ENCODE measurements at places on chromosomes 7 and 10.

DNA sequence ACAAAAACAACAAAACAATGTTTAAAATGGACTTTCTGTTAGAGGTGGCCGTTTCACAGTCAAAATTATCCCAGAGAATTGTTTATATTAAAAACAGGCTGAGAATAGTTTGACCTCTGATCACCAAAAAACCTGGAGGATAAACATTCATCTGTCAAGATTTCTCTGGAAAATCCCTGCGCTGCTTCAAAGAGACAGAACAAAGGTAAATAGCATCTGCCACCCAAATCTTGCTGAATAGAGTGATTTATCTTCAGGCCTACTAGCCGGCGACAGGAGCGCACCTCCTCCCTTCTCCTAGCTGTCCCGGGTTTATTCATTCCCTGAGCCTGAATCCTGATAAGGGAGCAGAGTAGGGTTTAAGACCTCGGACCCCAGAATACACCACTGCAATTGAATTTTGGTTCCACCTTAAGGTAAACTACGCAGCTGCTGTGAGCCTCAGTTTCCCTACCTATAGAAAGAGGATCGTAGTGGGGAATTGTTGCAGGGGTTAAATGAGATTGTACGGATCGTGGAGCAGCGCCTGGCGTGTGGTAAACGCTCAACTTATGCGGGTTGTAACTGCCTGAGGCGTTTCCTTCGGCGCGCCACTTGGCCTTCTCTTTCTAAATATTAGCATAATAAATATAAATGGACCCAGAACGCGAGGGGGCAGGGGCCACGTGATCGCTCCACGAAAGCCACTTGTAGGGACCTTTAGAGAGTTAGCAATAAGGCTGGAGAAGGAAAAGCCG, 498 bp upstream of the ST7 start:
- peak; percentile 67 for DNase-seq

GRCh38 chr7:86844608-86845007, 200.9 kb downstream of the GRM3 start:
- DNase-seq: no peak

- DNase-seq: no peak
Observed at GRCh38 chr10:119700321-119700954, 25.4 kb upstream of the INPP5F start.

DNA sequence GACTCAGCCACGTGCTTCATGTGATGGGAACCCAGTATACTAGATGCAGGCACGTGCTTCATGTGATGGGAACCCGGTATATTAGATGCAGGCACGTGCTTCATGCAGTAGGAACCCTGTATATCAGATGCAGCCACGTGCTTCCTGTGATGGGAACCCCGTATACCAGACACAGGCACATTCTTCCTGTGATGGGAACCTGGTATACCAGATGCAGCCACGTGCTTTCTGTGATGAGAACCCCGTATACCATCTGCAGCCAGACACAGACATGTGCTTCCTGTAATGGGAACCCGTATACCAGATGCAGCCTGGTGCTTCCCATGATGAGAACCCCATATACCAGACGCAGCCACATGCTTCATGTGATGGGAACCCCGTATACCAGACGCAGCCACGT, 44.0 kb downstream of the MGMT start:
- DNase-seq: no peak

- no peak for DNase-seq
Observed at GRCh38 chr10:4109469-4109868, 324.5 kb upstream of the KLF6 start.

GRCh38 chr10:3172081-3172445, 519 bp downstream of the PITRM1 start:
- DNase-seq: peak; percentile 67

DNA sequence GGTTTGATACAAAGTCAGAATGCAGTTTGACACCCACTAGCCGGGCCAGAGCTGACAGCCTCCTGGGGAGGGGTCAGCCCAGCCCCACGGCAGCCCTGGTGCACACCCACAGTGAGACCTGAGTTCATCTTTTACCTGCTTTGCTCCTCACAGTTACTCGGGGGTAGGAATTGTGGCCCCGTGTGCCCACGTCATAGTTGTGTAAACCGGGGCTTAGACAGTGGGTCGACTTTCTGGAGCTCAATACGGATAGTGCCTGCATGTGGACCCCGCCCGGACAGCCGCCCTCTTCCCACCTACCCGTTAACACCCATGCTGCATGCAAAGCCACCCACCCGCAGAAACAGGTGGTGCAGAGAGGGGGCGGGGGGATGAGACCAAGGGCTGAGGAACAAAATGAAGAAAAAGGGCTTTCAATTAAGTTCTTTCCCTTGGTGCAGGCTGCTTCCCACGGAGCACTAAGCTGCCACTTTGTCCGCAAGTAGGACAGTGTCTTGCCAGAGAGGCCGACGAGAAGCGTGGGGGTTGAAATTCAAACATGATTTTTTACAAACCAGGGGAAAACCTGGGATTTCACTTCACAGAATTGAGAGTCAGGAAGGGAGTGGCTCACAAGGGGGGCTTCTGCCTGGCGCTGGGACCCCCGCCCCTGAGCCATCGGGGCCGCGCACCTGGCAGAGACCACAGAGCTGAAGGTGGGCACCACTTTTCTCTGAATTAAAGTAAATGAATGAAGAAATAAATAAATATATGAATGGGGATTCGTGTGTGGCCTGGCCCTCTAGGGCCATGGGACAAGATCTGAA, 24.6 kb upstream of the FOXL3 start:
- no peak for DNase-seq

DNA sequence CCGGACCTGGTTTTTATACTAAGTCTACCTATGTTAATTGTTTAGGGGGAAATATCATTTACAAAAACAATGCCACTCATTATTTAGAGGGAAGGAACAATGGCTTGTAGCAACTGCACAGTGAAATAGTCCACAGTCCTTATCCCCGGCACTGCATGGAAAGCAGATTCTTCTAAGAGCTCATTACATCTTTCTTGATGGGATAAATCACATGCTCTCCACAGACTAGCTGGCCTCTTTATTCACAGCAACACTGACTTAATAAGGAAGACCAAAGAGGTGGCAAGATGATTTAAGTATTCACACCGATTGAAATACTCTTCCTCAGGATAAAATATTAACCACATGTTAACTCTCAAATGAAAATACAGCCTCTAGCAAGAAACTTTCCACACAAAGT, 349.4 kb downstream of the PARD3 start:
- DNase-seq: no peak

GRCh38 chr7:70712942-70713341, 419.0 kb upstream of the GALNT17 start:
- DNase-seq: no peak

- DNase-seq: no peak
Observed at GRCh38 chr10:76711222-76711997, 926.2 kb downstream of the KCNMA1 start.

DNA sequence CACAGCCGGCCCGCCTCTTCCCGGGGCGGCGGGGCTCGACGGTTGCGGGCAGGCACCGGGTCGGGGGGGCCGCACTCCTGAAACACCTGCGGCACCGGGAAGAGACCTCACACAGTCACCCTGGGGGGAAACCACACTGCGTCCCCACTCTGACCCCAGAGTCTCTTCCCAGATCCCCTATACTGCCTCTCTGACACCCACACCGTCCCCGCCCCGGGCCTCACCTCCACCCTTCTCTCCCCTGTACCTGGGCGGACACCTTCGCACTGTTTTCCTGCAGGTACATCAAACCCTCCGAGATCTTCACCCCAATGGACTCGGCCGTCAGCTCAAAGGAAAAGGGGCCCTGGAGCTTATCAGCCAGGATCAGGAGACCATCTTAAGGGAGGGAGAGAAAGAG, 3.4 kb upstream of the GAL3ST4 start:
- DNase-seq: no peak

DNA sequence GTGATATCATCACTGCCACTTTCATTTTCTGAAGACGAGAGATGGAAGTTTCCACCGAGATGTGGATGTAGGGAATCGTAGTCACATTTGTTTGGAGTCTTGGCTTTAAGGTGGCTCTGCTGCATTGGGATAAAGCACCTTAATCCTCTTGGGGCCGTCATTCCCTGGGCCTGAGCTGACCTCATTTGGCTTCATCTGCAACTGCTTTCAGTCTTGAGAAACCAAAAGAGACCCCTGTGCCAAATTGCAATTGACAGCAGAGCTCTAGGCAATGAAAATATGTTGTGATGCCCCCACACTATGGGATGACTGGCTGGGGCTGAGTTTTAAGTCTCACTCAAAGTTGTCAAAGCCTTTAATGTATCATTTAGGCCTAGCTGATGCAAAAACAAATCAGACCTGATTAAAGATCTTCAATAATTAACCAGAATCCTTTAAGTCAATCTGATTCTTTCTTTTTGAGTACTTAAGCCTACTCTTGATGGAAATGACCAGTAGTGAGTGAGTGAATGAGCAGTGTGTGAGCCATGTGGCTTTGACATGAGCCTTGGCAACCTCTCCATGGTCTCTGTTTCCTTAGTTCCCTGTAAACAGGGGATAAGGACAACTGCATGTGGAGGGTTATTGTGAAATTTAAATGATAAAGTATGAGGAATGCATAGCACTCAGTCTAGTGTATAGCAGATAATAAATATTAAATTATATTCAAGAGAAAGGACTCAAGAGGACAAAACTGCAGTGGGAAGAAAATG, 155.0 kb downstream of the BMPER start:
- DNase-seq: peak; percentile 91

- no peak for DNase-seq
Observed at GRCh38 chr10:1515121-1515779, 222.1 kb downstream of the ADARB2 start.

GRCh38 chr7:13532028-13532753, 457.3 kb downstream of the ETV1 start:
- DNase-seq: no peak

- peak; percentile 41 for DNase-seq
Observed at GRCh38 chr7:30764030-30764975, 6.9 kb upstream of the MINDY4 start.

DNA sequence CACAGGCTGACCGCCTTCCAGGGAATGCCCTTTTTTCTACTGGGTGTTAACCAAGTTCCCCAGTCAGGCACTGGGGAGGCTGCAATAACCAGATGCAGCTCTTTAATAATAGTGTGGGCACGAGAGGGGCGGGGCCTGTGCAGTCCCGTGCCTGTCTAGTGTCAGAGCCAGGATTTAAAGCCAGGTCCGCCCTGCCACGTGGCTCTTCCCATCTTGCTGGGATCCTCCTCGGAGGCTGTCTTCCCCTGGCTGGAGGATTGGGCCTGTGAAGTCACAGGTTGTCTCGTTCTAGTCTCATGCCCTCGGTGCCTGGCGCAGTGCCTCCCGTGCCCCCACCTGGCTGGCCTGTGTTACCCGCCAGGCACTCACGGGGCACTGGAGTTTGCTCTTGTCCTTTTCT, 25.2 kb downstream of the TMEM120A start:
- DNase-seq: no peak

GRCh38 chr10:121838931-121839330, 88.9 kb downstream of the ATE1 start:
- DNase-seq: no peak

- peak; percentile 24 for DNase-seq
Observed at GRCh38 chr10:5089865-5090264, 4.3 kb upstream of the AKR1C3 start.

DNA sequence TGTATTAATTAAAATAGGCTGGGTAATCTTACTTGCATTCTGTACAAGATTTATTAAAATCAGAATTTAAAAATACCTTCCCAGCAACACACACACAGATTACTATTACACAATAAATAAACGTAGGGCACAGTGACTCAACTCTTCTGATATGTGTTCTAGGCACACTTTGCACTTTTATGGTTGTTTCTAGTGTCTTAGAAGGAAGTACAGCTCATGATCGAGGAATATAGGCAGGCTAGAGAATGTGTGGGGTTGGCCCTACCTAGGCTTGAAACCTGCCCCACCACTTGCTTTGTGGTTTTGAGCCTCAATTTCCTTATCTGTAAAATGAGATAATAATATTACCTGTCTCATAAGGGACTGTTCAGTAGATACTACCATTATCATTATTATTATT, 30.5 kb downstream of the ARMC3 start:
- DNase-seq: peak; percentile 6

- DNase-seq: no peak
Observed at GRCh38 chr7:80098795-80099194, 35.8 kb upstream of the GNAI1 start.

DNA sequence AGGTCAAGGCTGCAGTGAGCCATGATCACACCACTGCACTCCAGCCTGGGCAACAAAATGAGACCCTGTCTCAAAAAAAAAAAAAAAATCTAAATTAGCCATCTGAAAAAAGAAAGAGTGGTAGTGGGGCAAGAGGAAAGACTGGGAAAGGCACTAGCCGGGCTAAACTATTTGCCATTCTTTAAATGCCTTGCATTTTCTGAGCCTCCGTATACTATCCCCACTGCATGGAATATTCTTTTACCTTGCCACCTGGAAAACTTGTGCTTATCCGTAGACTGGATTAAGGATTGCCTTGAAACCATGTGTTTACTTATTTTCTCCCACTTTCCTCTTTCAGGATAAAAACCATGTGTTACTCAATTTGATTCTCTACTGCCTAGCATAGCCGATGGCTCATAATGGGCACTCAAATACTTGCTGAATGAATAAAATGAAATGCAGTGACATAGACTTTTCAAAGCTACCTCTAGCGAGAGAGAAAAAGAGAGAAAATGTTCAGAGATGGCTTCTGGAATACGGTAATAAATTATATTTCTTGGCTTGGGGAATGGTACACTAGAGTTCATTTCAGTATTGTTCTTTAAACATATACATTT, 30.6 kb downstream of the HYCC1 start:
- no peak for DNase-seq

DNA sequence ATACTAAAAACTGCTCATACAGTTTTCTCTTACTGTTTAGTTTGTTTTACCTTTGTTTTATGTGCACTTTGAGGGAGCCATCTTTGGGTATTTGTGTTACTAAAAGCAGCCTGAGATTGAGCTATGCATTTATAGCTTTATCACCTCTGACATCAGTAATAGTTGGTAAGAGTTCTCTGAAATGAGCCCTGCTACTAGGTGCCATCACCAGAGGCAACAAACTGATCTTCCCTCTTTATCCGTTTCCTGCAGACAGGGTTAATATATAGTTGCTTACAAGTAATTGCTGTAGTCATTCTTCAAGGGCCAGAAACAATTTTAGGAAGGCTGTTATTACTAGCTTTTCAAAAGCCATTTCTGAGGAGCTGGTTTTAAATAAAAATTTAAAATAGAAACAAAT, 49.1 kb downstream of the KIF20B start:
- no peak for DNase-seq

DNA sequence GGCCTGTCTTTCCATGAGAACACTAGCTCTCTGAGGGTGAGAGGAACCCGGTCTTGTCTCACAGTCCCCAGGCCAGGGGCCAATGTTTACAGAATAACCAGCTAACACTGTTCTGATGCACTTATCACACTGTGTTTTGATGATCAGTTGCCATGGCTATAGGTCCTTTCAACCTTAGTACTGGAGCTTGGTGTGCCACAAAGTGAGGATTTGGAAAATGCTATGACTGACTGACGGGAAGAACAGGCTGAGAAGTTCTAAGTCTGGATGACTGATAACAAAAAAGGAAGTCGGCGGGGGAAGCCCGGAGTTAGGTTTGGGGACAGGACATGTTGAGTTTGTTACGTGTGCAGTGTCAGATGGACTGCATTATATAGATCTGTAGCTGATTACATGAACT, 141.8 kb downstream of the CTTNBP2 start:
- DNase-seq: peak; percentile 11

GRCh38 chr10:11018432-11018841, 765 bp downstream of the CELF2 start:
- DNase-seq: no peak

GRCh38 chr10:124356701-124357560, 61.8 kb downstream of the OAT start:
- DNase-seq: no peak
